ENCODE measurements at places on chromosomes 4 and X. TPM values are rescaled to one million over a fixed set of nuclear protein-coding genes. Genes with fewer than 3 reads are reported as not detected.

Gene GJB1
- total RNA-seq = not detected

Gene SLITRK4
- total RNA-seq = 3.2 TPM

Gene SH3BP2
- 43.5 TPM for total RNA-seq

Gene FANCB
- total RNA-seq = 1.5 TPM

Gene SMIM10
- 1.8 TPM for total RNA-seq

- peak; percentile 83 for DNase-seq
- H3K4me1 ChIP-seq = no peaks in the 10 kb centered on the region
- no peaks in the 10 kb centered on the region for H3K27me3 ChIP-seq
- H3K4me3 ChIP-seq = peak within 1 kb of the TSS; percentile 43
Observed at GRCh38 chrX:109732807-109733612, at the start of gene ACSL4. Gene ACSL4, minus strand, starts transcription at chrX:109733257. Its CDS starts 49,894 bp downstream, at chrX:109683363.

DNA sequence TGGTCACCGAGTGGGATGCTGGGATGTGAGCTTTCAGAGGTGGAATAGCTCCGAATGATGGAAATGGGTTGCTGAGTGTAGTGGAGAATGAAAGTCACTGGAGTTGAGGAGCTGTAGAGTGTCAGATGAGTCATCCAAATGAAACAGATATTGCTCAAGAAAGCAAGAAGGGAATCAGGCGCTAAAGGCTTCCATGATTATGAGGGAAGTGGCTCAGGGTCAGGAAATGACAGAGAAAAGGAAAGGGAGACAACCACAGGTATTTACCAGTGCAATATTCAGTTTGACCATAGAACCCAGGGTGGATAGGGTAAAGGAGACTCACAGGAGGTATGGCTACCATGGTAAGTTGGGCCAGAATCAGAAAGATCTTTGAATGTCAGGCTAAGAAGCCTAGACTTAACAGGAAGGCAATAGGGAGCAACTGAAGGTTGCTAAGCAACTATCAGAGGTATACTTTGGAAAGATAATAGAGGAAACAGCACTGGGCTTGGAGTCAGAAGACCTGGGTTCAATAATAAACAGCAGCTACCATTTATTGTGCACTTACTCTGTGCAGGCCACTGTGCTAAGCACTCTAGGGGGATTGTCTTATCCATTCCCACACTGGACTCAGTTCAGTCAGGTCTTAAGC is 11.7 kb downstream of the LAS1L start:
- no peaks in the 10 kb centered on the region for H3K27me3 ChIP-seq
- no peak overlapping the region for H3K4me3 ChIP-seq
- no peaks in the 10 kb centered on the region for H3K4me1 ChIP-seq
- peaks cover 28% of the 10 kb centered on the region for H3K36me3 ChIP-seq
- no peak for DNase-seq

GRCh38 chr4:53617101-53617680 is 25.9 kb upstream of the LNX1 start:
- H3K36me3 ChIP-seq = no peaks in the 10 kb centered on the region
- H3K27me3 ChIP-seq = no peaks in the 10 kb centered on the region
- no peak overlapping the region for H3K4me3 ChIP-seq
- H3K4me1 ChIP-seq = peaks cover 18% of the 10 kb centered on the region

GRCh38 chr4:112332398-112332797 is 35.2 kb downstream of the ALPK1 start:
- no peaks in the 10 kb centered on the region for H3K36me3 ChIP-seq
- H3K4me3 ChIP-seq = no peak overlapping the region
- H3K4me1 ChIP-seq = no peaks in the 10 kb centered on the region

DNA sequence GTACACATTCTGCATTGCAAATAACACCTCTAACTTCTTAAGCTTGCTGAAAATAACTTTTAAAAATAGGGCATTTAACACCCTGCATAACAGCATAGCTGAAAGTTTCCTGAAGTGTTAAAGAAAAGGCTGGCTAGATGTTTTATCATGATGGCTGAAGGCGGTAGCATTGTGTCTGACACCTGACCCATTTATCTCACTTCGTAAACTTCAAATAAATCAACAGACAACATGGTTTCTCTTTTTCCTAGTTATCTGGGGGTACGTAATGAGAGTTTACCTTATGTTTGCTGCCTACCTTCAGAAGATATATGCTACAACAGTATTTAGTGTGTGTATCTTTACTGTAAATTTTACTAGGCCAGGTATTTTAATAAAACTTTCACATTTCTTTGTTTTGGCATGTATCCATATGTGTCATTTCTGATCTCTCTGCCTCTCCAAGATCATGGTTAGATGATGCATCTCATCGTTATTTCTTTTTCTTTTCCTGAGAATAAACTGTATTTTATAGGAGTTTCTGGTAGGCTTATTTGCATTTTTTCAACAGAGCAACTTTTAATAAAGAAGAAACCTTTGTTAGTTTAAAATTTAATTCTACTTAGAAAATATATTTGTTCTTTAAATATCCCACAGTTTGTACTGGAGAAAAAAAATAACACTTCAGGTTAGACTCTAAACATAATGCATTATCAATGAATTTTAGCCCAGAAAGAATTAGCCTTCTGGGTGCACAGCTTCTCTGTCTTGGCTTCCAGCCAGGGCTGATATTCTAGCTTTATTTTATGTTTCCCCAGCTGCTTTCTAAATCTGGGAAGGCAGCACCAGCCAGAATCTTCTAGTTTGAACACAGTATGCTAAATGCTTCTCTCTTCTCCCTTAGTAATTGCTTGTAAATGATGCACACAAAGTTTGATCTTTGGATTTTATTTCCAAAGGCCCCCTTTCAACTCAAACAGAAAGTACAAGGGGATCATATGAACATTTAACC is 2.9 kb downstream of the NDST4 start:
- no peaks in the 10 kb centered on the region for H3K4me1 ChIP-seq
- H3K27ac ChIP-seq = no peak overlapping the region
- H3K4me3 ChIP-seq = no peak overlapping the region
- DNase-seq = no peak
- no peaks in the 10 kb centered on the region for H3K36me3 ChIP-seq

- no peaks in the 10 kb centered on the region for H3K27me3 ChIP-seq
- DNase-seq = no peak
- H3K27ac ChIP-seq = no peak overlapping the region
- H3K4me1 ChIP-seq = no peaks in the 10 kb centered on the region
Observed at GRCh38 chr4:118846979-118847378, 11.1 kb upstream of the SEC24D start.

Data from thyroid gland (tissue), 4 donors.